HuH-7 (cell line): ENCODE measurements at places on chromosomes 4 and X.

DNA sequence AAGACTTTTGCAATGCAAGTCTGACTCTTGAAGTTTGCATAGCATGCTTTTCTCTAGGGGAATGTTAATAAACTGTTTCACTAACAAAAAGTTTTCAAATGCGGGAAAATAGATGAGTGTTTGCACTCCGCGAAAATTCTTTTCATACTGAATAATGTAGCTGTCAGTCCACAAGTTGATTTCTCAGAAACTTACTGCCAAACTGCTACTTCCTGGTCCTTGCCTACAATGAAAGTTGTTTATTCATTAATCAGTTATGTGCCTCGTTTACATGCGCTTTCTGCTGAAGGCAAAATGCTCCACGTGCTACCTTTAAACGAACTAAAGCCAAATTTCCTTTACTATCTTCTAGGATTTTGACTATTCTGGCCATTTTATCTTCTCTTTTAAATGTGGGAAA lies 166.2 kb downstream of the MAGEB17 start:
- no peak for DNase-seq

- no peak for DNase-seq
Measured at GRCh38 chr4:30386266-30386895, 333.8 kb upstream of the PCDH7 start.

- no peak for DNase-seq
Measured at GRCh38 chr4:91684955-91685354, 618.8 kb upstream of the GRID2 start.

DNA sequence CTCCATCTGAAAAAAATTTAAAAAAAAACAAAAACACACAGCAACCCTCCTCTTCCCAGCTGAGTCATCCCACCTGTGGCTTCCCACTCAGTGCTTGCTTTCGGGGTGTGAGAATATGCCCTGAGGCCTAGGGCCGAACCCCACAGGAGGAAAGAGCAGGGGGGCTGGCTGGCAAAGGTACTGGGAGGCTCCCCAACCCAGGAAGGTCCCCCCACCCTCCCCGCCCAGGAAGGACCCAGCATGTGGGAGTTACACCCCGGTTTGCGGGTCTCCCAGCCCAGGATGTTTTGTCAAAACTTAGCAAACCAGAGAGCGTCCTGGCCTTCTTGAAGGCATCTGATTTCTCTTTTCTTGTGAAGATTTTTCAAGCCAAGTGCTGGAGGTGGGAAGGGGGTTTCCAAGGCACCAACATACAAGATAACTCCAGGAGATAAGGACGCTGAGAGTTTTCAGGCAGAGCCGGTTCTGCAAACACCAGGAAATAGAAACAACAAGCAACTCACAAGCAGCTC lies 25.7 kb upstream of the CSF2RA start:
- no peak for DNase-seq

DNA sequence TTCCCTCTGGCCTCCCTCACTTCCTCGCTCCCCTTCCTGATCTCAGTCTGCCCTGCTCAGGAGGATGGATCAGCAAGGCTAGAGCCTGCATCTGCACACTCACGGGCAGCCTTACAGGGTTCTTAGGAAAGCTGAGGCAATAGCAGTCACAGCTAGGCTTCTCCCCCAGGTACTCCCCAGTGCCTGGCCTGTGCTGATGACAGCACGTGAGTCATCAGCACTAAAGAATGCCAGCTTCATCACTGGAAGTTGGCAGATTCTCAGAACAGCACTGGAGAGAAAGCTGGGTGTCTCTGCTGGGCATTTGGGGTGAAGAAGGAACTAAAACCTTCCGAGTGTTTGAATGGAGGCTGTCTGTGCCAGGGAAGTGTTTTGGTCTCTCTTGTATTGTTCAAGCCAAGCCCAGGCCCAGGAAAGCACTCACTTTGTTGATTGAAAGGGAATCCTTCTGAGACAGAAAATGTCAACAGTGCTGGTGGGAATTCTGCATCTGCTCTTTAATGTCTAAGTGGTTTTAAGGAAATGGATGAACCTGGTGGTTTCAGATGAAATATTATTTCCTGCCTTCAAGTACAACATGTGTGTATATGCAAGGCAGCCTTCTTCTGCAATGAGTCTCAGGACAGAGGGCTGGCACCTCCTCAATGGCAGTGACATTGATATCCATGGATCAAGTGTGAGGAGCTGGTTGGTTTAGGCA lies 73.0 kb upstream of the SCOC start:
- DNase-seq, result no peak

- DNase-seq, result no peak
Measured at GRCh38 chrX:43976205-43976604, 3.0 kb upstream of the NDP start.

DNA sequence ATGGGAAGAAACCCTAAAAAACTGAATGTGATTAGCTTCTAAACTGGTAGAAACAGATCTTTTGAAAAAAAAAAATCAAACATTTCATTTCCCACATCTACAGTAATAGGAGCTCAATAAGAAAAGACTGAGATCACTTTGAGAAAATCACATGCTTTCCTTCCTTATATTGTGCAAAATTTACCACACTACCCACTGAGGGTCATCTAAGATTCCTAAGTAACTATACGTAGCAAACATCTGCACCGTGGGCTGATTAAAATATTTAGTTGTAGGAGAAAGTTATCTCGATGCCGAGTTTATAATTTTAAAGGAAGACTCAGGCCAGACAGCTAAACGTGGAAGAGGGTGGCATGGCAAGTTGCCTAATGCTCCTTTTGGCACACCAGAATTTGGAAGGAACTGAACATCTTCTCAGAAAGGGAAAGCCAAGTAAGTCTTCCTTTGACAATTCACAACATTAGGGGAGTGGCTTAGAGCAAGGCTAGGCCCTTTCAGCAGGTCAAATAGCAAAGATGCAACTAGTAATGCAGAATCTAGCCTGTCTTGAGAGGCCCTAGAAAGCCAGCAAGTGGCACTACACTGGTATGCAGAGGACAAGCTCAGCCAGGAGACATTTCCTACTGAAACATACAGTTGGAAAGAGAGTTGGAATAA lies 128.0 kb downstream of the TMA16 start:
- no peak for DNase-seq

DNA sequence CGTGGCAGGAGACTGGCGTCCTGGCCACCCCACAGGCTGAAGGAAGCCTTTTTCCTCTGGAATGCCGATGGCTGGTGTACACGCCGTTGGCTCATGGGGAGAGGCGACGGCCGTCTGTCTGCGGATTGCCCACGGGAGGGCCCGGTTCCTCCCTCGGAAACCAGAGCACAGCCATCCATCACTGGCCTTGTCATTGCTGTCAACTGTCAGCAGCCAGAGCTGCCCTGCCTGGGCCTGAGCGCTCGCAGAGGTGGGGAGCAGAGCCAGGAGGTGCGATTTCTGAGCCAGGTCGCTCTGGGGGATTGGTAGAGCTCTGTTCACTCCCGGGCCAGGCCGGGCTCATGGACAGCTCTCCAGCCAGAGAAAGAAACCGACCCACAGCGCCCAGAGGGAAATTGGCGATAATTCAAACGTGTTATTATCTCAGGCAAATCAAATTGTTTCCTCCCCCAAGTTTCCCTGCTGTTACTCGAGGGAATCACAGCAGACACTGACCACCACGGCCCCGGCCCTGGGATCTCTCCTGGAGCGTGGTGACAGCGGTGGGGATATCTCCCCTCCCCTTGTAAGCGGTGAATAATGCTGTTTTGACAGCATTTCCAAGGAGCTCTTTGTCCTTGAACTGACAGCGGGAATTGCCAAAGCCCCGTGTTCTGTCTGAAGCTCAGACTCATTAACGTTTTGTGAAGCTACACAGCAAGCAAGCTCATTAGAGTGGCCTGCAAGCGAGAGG lies 220.9 kb upstream of the PSAPL1 start:
- DNase-seq, result no peak

- no peak for DNase-seq
Measured at GRCh38 chrX:36218801-36219200, 299.3 kb downstream of the CFAP47 start.

DNA sequence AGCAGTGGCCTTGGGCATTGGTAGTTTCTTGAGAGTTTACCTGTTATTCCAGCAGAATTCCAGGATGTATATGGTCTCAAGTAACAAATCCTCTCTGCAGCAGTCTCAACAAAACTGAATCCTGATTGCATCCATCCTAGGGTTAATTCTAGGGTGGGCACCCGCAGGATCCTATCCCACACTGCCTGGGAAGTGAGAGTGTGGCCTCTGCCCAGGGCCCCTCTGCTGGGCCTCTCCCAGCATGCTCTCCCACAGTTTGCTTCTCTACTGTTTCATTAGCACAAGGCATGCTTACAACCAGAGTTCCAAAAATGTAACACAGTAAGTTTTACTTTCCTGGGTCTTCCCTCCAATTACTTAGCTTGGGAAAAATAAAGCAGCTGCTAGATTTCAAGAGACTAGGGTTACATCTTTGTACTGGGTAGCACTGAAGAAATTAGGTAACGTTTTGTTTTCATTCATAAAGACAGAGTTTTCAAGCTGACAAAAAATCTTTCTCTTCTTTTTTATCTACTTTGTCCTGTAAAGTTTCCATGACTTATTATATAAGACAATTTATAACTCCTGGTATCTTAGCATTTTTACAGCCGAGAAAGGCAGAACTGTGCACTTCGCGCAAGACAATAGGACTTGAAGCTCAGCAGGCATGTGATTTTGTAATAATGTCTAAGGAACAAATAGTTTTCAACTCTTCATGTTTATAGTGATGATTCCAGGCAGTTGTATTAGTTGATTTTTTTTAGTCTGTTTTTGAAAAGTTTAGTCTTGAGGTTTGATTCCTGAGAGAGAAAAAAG lies 131.2 kb upstream of the PCDH18 start:
- DNase-seq, result no peak

DNA sequence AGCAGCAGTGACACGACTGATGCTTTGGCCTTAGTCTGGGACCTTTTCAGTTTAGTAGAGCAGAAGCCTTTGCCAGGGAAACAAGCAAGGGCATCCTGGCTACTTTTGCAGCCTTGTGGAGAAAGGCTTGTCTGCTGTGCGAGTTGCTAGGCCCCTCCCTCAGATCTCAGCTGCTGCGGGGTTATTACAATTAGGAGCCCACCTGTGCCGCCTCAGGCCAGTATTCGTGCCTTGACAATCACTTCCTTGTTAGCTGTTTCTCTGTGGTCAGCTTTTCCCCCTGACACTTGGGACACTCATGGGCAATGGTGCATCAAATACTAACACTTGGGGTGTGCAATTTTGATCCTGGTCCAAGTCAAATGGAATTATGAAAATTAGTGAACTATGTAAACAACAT lies 67.9 kb downstream of the SH2D1A start:
- DNase-seq, result no peak

GRCh38 chr4:151939670-151940069 lies 178.9 kb upstream of the GATB start:
- DNase-seq, result no peak

GRCh38 chr4:7820031-7820818 lies 119.4 kb downstream of the AFAP1 start:
- no peak for DNase-seq

- peak; percentile 87 for DNase-seq
Measured at GRCh38 chrX:129980540-129981199, 1.8 kb upstream of the BCORL1 start.

DNA sequence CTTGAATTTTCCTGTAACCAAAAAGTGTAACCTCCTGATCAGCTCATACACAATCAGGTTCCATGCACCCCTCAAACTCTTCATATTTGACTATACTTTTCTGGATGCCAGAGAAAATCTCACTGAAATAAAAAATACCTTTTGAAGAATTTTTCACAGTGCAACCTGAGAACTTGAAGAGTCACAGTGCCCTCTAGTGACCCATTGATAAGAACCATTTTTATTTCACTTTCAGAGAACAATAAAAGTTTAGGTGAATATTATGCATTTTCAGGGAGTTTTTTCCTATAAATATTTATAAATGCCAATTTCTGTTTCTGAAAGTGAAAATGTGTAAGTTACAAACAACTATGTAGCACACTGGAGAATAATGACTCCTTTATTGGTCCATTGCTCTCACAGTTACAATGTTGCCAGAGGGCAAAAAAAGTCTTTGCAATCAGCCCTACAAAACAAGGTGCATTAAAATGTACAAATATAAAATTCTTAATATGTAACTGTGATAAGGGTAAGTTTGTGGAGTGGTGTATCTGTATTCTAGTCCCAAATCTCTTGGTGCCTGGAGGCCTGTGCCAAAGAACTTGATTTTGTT lies 153.6 kb upstream of the INTU start:
- no peak for DNase-seq

GRCh38 chr4:72302981-72303704 lies 265.9 kb downstream of the ADAMTS3 start:
- peak; percentile 15 for DNase-seq
